ENCODE measurements at places on chromosomes 6 and 20. TPM values are rescaled to one million over a fixed set of nuclear protein-coding genes. Genes with fewer than 3 reads are reported as not detected.

The VIP gene
- 1.3 TPM for total RNA-seq

The DEFB112 gene
- total RNA-seq, result not detected

The EEF1A2 gene
- total RNA-seq, result 1.9 TPM

The ZNF334 gene
- 7.0 TPM for total RNA-seq

The BTN3A1 gene
- 60.1 TPM for total RNA-seq

- H3K4me3 ChIP-seq, result no peak overlapping the region
- no peaks in the 10 kb centered on the region for H3K4me1 ChIP-seq
- H3K36me3 ChIP-seq, result no peaks in the 10 kb centered on the region
- H3K27me3 ChIP-seq, result no peaks in the 10 kb centered on the region
Measured at GRCh38 chr6:46849361-46849690, 56.1 kb downstream of the MEP1A start.

DNA sequence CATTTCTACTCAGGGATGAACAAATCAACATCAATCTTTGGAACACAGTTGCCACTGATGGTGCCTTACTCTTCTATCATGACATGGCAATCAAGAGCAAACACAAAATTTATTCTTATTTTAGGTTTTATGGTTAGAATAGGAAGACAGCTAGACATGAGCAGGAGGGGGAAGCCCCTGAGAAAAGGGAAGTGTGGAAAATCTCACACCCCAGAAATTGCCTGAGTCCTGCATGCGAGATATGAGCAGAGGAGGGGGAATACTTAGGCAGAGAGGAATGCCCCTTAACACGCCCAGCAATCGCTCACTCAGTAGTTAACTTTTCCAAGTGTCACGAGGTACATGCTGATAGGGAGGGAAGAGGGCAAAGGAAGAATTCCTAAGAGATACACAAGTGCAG is 79.3 kb downstream of the PLG start:
- no peak overlapping the region for H3K4me3 ChIP-seq
- H3K27ac ChIP-seq, result no peak overlapping the region
- H3K27me3 ChIP-seq, result no peaks in the 10 kb centered on the region

GRCh38 chr20:39133201-39133600 is 171.1 kb downstream of the DHX35 start:
- no peaks in the 10 kb centered on the region for H3K4me1 ChIP-seq
- H3K27ac ChIP-seq, result no peak overlapping the region
- no peak for DNase-seq
- H3K36me3 ChIP-seq, result no peaks in the 10 kb centered on the region

DNA sequence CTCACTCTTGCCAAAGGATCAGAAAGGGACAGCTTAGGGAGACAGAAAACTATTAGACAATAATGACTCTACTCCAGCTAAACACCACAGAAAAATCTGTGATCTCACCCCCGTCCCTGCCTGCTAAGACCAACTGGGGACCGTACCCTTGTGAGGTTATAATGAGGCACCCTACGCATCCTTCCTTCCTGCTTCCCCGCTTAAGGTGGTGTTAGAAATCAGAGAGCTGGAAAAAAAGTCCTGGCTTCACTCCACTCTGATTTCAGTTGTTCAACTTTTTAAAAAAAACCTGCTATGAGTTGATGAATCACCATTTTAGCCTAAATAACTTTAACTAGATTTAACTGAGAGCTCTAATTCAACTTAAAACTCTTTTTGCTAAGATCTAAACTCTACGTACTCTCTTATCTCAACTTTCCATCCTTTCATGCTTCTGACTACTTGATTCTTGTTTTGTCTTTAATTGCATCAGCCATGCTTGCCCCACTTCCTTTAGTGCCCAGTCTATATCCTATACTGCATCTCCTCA is 35.8 kb upstream of the TMEM14A start:
- DNase-seq, result no peak
- H3K36me3 ChIP-seq, result no peaks in the 10 kb centered on the region
- H3K4me3 ChIP-seq, result no peak overlapping the region

DNA sequence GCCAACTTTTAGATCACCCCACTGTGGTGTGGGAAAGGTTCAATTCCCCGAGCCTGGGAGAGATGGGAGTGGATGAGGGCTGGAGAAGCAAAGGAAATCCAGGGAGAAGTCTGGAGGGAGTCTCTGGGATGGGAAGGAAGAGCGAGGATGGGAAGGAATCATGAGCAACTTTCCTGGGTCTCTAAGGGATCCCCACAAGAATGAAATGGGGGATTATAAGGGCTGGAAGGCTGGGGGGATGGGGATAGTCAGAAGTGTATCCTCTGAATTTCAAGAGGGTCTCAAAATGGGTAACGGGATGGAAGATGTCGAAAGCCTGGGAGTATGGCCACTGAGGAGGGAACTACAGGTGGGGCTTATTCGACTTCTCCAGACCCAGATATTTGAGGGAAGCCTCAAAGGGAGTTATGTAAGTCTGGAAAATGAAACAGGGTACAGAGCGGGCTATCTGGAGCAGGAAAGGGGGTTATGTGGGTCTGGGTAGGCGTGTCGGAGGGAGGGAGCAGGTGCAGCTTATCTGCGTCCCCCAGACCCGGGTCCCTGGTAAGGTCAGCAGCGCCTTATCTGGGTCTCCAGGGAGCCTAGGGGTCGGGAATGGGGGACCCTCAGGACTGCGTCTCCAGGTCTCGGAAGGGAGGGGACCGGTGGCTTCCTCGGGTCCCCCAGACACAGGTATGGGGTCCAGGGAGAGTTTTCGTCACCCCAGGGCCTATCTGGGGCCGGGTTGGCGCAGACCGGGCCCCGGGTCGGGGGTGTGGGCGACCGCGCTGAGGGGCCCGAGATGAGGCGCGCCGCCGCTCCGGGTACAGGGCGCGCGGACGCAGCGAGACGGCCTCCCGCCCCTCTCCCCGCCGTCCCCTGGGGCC is 550 bp downstream of the PLAGL2 start:
- H3K27me3 ChIP-seq, result no peaks in the 10 kb centered on the region
- peaks cover 18% of the 10 kb centered on the region for H3K4me1 ChIP-seq
- H3K36me3 ChIP-seq, result peaks cover 6% of the 10 kb centered on the region
- DNase-seq, result no peak
- peak overlapping the region; percentile 94 for H3K4me3 ChIP-seq

DNA sequence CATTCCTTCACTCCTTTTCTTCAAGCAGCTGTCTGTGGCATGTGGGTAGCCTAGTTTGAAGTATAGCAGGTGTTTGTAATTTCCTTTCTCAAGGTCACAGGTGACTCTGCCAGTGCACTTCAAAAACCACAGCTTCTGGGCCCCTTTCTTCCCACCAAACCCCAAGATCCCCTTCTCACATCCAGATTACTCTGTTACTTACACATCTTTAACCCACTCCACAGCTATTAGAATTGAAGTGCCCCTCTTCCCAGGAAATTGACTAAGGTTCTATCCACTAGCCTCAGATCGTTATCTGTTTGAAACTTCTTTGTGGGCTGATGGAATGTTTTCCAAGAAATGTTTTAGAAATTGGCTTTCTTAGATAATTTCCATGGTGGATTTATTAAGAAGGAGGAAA is 150.8 kb downstream of the AHI1 start:
- H3K27ac ChIP-seq, result no peak overlapping the region
- no peaks in the 10 kb centered on the region for H3K4me1 ChIP-seq
- no peak for DNase-seq

DNA sequence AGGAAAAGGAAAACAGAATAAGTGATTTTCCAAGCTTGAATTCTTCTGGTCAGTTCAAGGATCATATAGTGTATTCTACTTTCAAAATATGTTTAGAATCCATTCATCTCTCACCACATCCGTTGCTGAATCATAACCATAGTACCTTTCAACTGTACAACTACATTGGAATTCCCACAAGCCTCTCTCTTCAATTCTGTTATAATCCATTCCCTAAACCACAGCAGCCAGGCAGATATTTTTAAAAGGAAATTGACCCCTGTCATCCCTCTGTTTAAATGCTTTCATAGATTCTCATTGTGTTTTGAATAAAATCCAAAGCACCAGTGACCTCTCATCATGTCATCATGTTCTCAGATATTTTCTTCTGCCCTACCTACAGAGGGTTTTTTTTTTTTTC is 412.7 kb downstream of the GRIK2 start:
- no peak overlapping the region for H3K27ac ChIP-seq

DNA sequence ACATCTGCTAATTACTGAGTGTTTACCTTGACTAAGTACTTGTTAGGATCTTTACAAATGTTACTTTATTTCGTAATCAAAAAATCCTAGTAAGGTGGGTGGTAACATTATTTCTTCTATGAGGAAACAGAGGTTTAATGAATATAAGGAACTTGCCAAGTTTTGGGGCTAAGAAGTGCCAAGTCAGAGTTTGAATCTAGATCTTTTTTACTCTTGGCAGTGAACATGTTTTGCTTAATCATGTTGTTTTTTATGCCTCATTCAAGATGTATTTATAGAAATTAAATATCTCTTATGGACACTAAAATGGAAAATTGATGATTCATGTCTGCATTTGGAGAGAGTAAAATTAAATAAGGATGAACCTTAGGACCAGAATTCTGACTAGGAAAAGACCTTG is 393.7 kb downstream of the UTRN start:
- no peak for DNase-seq
- peaks cover 8% of the 10 kb centered on the region for H3K4me1 ChIP-seq
- no peak overlapping the region for H3K27ac ChIP-seq

DNA sequence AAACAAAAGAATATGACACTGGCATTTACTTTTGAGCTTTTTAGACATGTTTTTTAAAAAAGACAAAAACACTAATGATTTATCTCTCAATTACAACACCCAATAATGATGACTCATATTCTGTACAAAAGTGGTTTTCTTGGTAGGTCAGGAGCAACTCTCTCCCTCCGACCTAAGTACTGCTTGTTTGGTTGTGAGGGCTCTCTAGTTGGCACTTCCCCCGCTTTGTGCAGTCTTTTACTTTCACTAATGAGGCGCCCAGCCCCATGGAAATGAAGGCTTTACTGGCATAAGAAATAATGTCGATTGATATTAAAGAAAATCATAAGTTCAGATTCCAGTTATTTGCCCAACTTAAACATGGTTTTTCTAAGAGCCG is 1.3 kb downstream of the KPNA5 start:
- H3K27ac ChIP-seq, result no peak overlapping the region
- peak; percentile 55 for DNase-seq
- peaks cover 3% of the 10 kb centered on the region for H3K4me1 ChIP-seq
- no peaks in the 10 kb centered on the region for H3K36me3 ChIP-seq
- H3K4me3 ChIP-seq, result no peak overlapping the region

- peaks cover 7% of the 10 kb centered on the region for H3K36me3 ChIP-seq
- no peaks in the 10 kb centered on the region for H3K4me1 ChIP-seq
- DNase-seq, result no peak
- H3K4me3 ChIP-seq, result no peak overlapping the region
- peak overlapping the region; percentile 78 for H3K27ac ChIP-seq
Measured at GRCh38 chr20:63699466-63700198, 3.2 kb downstream of the TNFRSF6B start.

GRCh38 chr20:18588574-18588933 is 700 bp downstream of the DTD1 start:
- H3K4me1 ChIP-seq, result no peaks in the 10 kb centered on the region
- no peaks in the 10 kb centered on the region for H3K27me3 ChIP-seq
- H3K27ac ChIP-seq, result peak overlapping the region; percentile 48
- H3K4me3 ChIP-seq, result peak overlapping the region; percentile 93
- DNase-seq, result no peak
- H3K36me3 ChIP-seq, result no peaks in the 10 kb centered on the region

DNA sequence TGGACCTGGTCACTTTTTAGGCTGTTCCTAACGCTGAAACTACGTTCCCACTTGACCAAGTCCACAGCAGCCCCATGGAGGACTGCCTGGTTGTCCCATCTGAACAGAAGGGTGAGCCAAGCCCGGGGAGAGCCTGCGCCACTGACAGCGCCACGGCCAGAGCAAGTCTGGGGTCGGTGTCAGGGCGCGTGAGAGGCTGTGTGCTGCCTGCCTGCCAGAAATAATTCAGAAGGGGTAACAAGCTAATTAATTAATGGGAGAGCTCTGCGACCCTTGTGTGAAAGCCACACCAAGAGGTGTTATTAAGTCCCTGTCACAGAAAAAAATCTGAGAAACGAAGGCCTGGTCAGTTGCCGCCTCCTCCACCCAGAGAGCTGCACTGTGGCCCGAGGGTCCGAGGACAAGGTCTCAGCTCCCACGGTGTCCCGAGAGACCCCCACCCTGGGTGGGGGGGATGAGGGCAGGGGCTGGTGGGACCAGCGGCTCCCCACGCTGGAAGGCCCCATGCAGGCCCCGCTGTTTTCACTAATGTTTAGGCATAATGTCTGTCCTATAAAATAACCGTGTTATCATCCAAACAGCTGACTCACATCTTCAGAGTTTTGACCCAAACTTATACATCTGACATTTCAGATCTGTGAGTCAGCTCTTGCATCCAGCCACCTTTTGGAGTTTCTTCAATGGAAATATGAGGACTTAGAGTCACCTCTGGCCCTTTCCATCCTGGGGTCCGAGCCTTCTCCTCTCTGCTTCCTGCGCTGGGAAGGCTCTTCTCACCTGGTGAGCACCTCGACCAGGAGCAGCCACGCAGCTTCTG is 58.5 kb downstream of the DLL1 start:
- H3K27me3 ChIP-seq, result no peaks in the 10 kb centered on the region
- H3K4me3 ChIP-seq, result no peak overlapping the region
- no peaks in the 10 kb centered on the region for H3K36me3 ChIP-seq
- no peak overlapping the region for H3K27ac ChIP-seq

- H3K27me3 ChIP-seq, result no peaks in the 10 kb centered on the region
- H3K36me3 ChIP-seq, result no peaks in the 10 kb centered on the region
- H3K4me3 ChIP-seq, result no peak overlapping the region
- no peak overlapping the region for H3K27ac ChIP-seq
Measured at GRCh38 chr20:63443606-63444395, 28.7 kb downstream of the KCNQ2 start.

GRCh38 chr6:156279261-156279969 is 497.8 kb upstream of the ARID1B start:
- H3K4me1 ChIP-seq, result peaks cover 18% of the 10 kb centered on the region
- no peak overlapping the region for H3K4me3 ChIP-seq
- peak; percentile 89 for DNase-seq
- no peak overlapping the region for H3K27ac ChIP-seq
- H3K27me3 ChIP-seq, result no peaks in the 10 kb centered on the region

DNA sequence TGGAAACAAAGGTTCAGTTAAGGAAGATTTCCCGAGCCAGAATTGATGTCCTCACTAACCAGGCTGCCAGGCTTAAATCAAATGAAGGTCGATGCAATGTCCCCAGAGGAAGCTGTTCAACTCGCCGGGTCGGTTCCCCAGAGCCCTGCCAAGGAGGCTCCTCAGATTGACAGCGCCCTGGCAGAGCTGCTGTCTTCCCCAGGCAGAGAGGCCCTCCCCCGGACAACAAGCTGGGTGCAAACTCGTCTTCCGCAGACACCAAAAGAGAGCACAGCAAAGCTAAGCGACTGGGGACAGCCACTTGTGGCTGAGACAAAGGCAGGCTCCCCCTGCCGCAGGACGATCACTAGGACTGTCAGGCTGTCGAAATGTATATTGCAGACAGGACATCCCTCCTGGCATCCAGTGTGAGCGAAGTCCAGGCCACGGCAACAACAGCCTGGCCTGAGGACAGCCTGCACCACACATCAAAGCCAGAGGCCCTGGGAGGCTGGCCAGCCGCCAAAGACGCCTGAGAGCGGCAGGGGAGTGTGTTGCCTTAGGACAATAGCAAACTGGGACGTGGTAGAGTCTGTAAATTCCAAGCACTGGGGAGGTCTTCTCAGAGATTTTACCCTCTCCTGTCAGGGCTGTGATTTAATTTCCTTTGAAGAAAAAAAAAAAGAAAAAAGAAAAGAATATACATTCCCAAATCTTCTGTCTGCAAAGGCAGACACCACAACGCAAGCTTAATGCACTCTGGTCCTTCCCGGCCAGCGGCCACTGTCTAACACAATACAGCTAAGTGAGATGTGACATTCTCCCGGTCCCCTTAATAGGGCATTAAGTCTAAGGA is 99.1 kb downstream of the HIVEP2 start:
- H3K4me1 ChIP-seq, result peaks cover 29% of the 10 kb centered on the region
- no peak overlapping the region for H3K4me3 ChIP-seq
- no peaks in the 10 kb centered on the region for H3K36me3 ChIP-seq
- no peaks in the 10 kb centered on the region for H3K27me3 ChIP-seq
- DNase-seq, result peak; percentile 93
- peak overlapping the region; percentile 82 for H3K27ac ChIP-seq
